ENCODE measurements at places on chromosomes 2 and 18.

DNA sequence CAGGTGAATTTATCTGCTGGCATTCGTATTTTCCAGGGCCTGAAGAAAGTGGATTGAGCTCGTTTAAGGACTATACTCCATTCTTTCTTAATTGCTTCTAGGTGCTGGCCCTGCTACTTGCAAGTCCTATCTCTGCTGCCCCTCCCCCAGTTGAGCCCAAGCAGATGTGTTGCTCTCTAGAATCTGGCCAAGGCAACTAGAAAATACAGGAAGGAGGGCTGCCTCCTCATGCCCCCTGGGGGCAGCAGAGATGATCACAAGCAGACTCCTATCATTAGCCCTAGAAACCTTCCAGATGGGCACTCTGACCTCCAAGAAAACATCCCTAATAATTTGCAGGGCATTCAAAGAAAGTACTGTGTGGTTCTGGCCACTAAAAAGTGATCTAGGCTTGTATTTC lies 72.5 kb upstream of the CYP26B1 start:
- DNase-seq: no peak

- DNase-seq: no peak
These were observed 332.9 kb downstream of the DSC3 start for GRCh38 chr18:30709595-30709994.

DNA sequence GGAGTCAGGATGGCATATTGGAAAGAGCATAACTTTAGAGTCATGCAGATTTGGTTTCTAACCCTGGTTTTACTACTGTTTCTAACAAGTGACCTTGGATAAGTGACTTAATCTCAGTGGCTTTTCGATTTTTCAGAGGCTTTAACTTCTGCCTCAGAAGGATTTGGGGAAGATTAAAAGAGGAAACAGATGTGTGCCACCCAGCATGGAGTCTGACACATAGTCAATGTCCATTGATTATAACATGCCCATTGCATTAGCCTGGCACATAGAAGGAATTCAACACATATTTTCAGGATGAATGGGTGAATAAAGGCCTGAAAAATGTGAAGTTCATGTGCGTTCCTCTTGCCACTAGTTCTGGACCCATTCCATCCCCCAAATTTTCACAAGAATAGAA lies 438.2 kb downstream of the EPHA4 start:
- DNase-seq: no peak

- no peak for DNase-seq
These were observed 424.3 kb downstream of the DCC start for GRCh38 chr18:52764316-52764715.

- DNase-seq: no peak
These were observed 317.8 kb downstream of the AGAP1 start for GRCh38 chr2:235811446-235812184.

DNA sequence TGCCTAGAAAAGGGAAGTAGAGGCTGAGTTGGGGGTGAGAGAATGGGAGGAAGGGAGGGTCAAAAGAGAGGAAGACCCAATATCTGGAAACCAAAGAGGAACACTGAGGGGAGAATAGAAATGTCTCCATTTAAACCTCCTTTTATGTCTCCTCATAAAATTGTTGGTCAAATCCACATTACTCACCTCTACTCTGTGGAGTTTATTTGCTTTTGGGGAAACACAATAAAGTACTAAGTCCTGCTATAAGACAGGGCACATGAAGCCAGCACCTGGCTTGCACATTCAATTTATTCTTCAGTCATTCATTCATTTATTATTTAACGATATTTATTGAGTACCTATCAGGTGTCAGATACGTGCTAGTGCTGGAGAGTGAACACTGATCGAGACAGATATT lies 60.3 kb upstream of the NFE2L2 start:
- no peak for DNase-seq
